ENCODE measurements at places on chromosomes 1 and 21.
A peak's percentile ranks its signal among the peaks of the same experiment; 100 is the strongest.

- DNase-seq: no peak
Observed at GRCh38 chr1:110216844-110217444, 6.8 kb downstream of the KCNC4 start.

- peak; percentile 36 for DNase-seq
Observed at GRCh38 chr1:27097484-27097917, 57.4 kb downstream of the SLC9A1 start.

DNA sequence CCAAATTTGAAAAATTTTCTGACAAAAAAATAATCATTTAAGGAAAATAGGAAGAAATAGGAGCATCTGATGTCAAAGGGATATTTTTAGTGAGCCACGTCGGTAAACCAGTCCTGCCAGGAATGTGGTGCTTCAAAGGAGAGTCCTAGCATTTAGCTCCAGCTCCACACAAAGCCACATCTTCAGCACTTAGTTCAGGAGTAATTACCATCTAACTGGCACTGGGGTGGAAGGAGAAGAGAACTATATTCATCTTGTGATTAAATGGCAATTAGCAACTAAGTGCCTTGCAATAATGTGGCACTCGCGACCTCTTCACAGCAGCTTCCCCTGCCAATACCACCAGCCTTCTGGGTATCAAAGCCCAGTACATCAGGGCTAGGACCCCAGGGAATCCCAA is 409.1 kb downstream of the SETD4 start:
- DNase-seq: no peak

DNA sequence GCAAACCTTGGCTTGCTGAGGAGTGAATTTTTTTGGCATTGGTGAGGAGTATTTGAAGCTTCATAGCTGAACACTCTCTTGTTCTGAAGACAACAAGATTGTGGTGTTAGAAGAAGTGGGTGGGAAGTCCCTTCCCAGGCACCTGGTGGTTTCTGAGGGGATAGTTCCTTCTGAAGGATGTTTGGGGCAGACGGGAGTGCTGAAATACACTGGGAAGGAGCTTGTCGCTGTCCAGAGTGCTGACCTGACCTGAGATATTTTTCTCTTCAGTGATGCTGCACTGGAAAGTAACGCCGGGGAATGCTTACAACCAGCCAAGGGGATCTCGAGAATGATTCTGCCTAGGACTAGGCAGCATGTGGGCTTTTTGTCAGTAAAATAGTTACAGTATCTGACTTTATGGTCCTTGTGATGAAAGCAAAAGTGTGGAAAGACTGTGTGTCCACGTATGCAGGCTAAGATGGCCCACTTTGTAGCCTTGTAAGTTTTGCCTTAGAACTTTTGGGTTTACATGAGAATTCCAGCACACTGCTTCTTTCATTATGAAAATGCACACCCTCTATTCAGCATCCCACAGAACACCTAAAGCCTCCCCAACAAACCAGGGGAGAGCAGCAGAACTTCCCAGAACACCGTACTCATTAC is 33.1 kb upstream of the NFASC start:
- DNase-seq: no peak

GRCh38 chr21:26448751-26449150 is 124.3 kb downstream of the CYYR1 start:
- DNase-seq: no peak

DNA sequence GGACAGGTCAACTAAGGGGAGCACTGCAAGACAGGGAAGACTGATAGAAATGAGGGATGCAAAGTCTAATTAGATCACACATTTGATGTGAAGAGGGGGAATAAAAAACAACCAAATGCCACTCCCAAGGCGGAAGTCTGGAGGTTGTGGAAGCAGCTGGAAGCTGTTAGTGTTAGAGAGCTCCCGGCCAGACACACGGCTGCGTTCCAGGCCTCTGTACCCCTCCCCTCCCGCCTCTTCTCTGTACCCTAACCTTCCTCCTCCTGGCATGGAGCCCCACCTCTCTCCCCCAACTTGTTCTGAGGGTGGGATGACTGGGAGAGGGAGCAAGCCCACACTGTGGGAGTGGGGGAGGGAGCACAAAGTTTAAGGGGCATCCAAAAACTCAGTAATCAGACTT is 67.0 kb downstream of the PLEKHA6 start:
- no peak for DNase-seq

- no peak for DNase-seq
Observed at GRCh38 chr21:42601656-42602055, 51.8 kb upstream of the PDE9A start.

GRCh38 chr1:241717975-241718374 is 65.9 kb downstream of the WDR64 start:
- DNase-seq: no peak

GRCh38 chr1:247172996-247173395 is 1.2 kb upstream of the ZNF124 start:
- no peak for DNase-seq

DNA sequence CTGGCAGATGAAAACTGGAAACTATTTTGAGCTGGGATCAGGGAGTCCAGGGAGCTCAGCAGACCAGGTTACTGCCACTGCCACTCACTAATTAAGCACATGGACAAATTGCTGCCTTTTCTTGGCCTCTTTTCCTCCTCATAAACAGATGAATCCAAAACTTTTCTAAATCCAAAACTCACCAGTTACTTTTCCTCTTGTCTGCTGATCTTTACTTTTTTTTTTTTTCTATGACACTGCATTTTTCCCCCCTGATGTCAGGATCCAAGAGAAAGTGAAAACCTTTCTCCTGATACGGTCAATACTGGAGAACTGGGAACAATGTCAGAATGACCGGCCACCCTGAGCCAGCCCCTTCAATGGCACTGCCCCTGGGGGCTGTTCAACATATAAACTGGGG is 405.8 kb downstream of the DUSP10 start:
- no peak for DNase-seq

DNA sequence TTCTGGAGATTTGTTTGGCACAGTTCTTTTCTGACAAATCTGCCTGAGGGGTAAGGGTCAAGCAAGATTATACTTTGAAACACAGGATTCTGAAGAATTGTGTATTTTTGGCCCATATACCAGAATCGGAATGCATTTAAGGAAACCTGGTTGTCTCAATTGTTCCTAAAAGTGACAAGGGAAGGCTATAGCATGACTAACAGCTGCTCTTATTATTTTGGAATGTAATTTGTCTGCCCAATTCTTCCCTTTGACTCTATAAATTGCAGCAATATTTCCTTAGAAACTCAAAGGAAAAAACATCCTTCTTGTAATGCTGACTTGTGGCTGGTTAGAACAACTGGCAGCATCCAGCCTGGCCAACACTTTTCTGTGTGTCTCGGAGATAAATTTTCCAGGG is 15.8 kb upstream of the VCAM1 start:
- no peak for DNase-seq

- DNase-seq: no peak
Observed at GRCh38 chr1:170686291-170686690, 22.4 kb downstream of the PRRX1 start.

DNA sequence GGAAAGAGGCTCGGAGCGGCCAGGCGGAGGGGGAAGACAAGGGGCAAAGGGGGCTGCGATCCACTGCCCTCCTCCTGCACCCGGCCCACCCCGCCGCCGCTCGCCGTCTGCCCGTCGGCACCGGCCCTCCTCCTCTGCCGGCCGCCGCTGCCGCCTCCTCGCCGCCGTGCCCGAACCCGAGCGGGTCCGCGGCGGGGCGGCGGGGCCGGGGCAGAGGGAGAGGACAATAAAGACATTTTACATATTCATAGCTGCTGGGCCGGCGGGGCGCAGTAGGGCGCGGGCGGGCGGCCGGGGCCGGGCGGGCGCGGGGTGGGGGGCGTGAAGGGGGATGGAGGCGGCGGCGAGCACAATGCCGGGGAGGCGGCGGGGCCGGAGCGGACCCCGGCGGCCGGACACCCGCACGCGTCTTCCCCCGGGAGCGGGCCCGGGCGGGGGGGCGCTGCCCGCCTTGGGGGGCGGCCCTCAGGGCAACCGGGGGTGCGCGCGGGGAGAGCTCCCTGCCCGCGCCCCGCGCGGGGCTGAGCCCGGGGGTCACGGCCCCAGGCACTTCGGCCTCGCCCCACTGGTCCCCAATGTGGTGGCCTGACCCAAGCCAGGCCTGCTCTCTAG is 546 bp downstream of the POU2F1 start:
- DNase-seq: peak; percentile 32

- DNase-seq: no peak
Observed at GRCh38 chr1:22204989-22205913, 62.4 kb upstream of the WNT4 start.

DNA sequence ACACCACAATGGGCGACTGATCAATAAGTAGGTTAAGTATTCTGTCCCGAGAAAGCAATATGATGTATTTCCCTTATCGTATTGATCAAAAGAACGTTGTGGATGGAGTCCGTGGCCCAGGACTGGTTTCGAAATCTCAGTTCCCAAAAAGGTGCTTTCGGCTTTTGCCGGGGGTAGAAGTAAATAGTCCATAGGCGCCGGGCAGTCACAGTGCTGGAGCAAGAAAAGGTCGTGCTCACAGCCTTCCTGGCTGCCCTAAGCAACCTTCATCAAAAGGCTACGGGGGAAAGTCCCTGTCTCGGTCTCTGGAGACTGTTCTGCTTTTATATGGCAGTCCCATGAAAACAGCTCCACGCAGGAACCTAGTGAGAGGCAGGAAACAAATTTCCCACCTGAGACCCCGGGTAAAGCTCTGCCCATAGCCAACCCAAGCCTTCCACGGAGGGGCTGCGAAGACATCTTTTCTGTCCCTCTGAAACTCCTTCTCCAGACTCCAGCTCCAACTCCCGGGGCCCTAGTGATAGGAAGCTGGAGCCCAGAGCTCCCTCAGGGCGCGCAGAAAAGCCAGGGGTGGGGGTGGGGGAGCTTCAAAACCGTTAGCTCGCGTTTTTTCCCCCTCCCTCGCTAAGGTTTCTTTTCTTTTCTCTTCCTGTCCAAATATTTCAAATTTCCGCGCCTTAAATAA is 7.0 kb downstream of the CDKN2C start:
- no peak for DNase-seq

DNA sequence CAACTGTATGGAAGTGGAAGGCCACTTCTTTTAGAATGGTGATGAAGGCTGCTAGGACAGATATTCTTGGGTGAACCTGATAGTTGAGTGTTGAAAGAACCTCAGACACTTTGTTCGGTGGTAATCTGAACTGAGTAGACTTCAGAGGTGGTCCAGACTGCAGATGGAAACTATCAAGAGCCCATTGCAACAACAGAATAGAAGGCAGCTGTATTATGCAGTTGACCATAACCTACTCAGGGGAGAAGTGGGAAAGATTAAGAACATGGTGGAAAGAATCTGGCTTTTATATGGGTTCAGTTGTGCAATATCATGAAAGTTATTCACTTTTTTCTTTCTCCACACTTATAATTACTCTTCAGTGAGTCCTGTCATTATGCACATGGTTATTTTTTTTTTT is 194.0 kb downstream of the KCNK2 start:
- DNase-seq: no peak

All from anterior cingulate cortex (tissue), 58 donors.